AG09319 (cell line): ENCODE measurements at places on chromosomes 7 and 10.

- DNase-seq: no peak
Observed at GRCh38 chr10:97384641-97385040, 16.5 kb downstream of the RRP12 start.

- DNase-seq: peak; percentile 57
Observed at GRCh38 chr10:92087750-92088395, 164.3 kb downstream of the BTAF1 start.

DNA sequence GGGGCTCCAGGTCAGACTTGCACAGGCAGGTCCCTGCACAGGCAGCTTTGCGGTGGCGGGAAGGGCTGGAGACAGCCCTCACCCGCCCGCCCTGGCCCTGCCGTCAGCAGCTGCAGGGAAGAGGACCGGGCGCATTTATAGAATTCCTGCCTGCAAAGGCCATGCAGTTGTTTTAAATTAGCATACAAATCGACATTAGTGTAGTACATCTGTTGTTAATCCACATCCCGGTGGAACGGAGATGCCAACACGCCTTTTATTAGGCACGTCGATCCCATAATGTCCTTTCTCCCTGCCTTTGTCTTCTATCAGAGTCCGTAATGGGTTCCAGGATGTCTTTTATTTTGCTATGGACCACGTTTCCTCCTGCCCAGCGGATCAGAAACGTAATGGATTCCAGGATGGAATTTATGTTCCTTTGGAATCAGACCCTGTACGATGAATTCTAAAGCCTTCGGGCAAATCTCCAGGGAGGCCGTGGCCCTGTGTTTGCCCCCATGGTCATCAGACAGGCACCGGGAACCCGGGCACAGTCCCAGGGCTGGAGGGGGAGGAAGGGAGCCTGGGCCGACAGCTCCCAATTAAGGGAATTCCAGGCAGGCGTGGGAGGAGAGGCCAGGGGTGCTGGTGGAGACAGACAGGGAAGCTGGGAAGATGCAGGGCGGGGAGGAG is 123.9 kb downstream of the COL26A1 start:
- peak; percentile 44 for DNase-seq

DNA sequence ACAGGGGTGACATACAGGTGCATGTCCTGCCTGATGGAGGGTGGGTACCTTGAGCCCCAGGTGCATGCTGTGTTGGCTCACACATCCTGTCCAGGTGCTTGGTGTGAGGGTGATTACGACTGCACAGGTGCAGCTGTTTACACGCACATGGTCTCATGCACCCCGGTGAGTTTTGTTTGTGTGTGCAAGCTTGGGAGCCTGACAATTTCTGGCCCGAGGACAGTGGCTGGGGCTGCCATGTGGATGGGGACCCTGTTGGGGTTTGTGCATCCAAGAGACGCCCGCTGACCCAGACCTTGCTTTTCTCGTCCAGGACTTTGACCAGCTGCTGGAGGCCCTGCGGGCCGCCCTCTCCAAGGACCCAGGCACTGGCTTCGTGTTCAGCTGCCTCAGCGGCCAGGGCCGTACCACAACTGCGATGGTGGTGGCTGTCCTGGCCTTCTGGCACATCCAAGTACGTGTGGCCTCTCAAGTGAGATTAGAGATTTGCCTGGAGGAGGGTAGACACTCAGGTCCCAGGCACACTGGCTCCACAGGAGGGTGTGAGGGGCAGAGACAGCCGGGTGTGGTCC is 61.7 kb downstream of the PRF1 start:
- DNase-seq: no peak

GRCh38 chr10:91924212-91925021 is 847 bp downstream of the BTAF1 start:
- DNase-seq: no peak

DNA sequence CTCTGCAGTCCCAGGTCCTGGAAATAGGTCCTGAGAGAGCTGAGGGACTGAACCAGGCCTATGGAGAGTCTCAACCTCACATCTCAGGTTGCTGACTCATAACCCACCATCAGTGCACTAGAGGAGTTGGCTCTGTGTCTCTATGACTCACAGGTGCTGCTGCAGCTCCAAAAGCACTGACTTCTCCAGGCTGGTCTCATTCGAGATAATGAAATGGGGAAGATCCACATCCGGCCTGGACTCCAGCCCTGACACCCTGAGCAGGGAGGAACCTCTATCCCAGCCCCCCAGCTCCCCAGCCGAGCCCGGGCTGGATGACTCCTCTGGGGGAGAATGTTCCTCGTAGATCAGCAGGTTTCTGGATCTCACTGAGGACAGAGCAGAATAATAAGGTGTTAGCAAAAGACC is 35.5 kb upstream of the DGKI start:
- DNase-seq: peak; percentile 81

GRCh38 chr7:41339913-41340676 is 362.8 kb downstream of the INHBA start:
- DNase-seq: no peak

DNA sequence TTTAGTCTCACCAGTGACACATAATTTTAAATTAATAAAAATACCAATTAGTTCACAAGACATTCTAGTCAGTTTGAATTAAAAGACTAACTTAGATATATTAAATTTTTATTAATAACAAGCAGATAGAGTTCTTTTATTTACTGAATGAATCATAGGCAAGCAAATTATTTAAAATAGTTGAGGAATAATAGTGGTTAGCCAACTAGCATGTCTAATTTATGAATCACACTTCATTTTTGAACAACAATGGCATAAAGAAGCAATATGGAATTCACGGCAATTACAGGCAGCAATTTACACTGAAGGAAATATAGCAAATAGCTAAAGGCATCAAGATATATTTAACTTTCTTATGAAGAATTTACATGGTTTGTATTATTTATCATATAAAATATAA is 187.0 kb upstream of the SLC26A5 start:
- no peak for DNase-seq

GRCh38 chr7:37957221-37957970 is 37.0 kb downstream of the EPDR1 start:
- DNase-seq: no peak

GRCh38 chr7:98514211-98515031 is 102.7 kb upstream of the NPTX2 start:
- DNase-seq: no peak

DNA sequence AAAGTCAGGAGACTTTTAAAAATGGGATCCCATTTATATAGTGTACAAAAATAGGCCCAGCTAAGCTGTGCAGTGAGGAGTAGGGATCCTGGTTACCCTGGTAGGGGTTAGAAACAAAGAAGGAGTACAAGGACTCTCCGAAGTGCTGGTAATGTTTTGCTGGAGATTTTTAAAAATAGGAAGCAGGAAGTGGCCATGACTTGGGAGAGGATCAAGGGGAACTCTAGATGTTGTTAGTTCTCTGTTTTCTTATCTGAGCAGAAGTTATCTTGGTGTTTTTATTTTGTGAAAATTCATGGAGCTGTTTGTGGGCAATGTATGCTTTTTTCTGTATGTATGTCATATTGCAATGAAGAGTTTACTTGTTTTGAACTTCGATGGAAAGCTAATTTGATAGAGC is 373.9 kb downstream of the SFMBT2 start:
- no peak for DNase-seq

GRCh38 chr7:25662841-25663800 is 434.8 kb upstream of the NPVF start:
- DNase-seq: no peak

- DNase-seq: no peak
Observed at GRCh38 chr10:34240039-34240438, 575.1 kb downstream of the PARD3 start.

DNA sequence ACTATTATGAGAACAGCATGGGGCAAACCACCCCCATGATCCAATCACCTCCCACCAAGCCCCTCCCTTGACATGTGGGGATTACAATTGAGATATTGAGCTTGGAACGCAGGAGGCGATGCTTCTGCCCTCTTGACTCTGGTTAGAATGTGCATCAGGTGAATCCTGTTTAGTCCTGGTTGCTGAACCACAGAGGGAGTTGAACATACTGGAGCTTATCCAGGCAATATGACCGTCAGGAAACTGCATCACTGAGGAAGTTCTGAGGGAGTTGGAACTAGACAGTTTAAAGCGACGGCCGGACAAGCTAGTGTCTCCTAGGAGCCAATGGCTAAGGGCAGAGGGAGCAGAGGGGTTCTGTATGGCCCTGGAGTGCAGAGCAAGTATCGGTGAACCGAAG is 31.8 kb upstream of the GARS1 start:
- DNase-seq: no peak

- no peak for DNase-seq
Observed at GRCh38 chr10:52801947-52802346, 29.4 kb upstream of the MBL2 start.

- DNase-seq: no peak
Observed at GRCh38 chr7:6651851-6652445, 14.8 kb downstream of the ZNF316 start.

GRCh38 chr7:92833024-92833765 is 3.2 kb downstream of the CDK6 start:
- DNase-seq: no peak

DNA sequence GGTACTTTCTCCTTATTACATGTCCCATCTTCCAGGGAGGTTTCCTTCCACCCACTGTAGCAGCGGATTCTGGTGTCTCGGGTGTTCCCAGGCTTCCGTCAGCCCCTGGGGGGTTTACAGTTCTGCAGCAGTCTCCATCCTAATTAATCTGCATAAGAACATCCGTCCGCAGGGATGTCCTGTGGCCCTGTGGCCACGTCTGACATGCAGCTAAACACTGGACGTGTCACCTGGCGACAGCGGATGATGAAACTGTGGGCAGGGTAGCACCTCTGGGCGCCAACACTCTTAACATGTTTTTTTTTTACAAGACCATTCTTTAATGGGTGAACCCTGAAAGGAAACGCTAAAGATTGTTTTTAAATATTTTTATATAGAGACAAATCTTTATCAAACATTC is 58.2 kb downstream of the DIP2C start:
- no peak for DNase-seq

- DNase-seq: no peak
Observed at GRCh38 chr10:109647627-109648026, 275.7 kb downstream of the XPNPEP1 start.
